ENCODE measurements at places on chromosomes 3 and 15. TPM values are rescaled to one million over a fixed set of nuclear protein-coding genes. Genes with fewer than 3 reads are reported as not detected.

DNA sequence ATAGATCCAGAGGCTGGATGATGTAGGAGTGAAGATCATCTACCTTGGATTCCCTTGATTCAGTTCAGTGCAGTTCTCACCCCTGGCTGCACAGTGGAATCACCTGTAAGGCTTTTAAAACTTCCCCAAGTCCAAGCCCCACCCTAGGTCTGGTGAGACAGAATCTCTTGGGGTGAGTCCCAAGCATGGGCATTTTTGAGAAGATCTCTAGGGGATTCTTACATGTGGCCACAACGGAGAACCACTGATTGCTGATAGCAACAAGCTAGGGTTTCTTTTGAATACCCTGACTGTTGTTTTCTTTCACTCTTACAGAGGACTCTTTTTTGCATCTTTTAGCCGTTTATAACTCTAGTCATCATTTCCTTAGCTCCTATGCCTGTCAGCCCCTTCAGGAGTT, 204.9 kb upstream of the RASGRP1 start:
- DNase-seq = no peak

DNA sequence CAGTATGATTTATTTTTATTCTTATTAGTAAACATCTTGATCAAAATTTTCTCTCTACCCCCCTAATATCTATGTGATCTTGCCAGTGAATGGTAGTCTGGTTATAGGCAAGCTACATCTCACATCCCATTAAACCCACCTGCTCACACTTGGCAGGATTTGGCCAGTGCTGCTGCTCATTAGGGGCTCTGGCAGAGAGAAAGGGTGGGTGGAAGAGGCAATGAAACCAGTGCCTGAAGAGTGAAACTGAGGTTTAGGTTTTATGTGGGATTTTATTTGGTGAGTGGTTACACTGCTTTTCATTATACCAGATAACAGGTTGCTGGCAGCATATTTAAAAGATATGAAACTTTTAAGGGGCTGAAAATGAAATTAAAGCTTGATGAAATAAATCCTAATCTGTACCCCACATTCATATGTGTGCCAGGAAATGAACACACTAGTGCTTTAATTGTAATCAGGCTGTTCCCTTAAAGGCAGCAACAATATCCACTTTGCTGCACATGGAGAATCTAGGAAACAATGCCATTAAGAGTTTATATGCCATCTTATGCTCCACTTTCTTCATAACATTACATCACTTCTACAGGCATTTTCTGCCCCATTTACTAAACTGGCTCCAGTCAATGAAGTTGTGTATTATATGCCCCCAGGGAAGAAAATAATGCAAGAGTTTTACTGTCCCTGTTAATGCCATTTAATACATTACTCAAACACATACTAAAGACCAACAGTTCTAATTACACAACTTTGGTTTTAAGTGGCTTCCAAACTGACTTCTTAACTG, 688.7 kb downstream of the MECOM start:
- no peak for DNase-seq

DNA sequence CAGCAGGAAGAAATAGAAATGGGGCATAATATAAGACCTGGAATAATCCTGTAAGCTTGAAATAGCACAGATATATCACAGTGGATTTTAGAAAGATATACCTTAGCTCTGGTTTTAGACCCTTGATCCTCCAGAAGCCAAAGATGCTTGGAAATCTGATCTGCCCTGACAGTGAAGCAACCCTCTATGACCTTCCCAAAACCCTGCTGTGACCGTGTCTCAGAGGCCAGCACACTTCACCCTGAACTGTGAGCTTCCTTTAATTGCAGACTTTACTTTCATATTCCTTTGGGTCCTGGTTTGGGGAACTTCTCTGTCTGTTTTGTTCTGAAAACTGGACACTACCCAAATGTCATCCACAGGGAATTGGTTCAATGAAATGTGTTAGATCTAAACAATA, 13.0 kb downstream of the MECOM start:
- DNase-seq = no peak

- DNase-seq = no peak
These were observed 63.6 kb downstream of the ZNF621 start for GRCh38 chr3:40588406-40588805.

Gene GRK7
- total RNA-seq = not detected

Gene TMEM212
- 0.05 TPM for total RNA-seq

Measured in HT-29 (cell line).